Stimulated activated CD4-positive, alpha-beta T cell treated with anti-CD3 and anti-CD28 coated beads, TNF-alpha, amount 100 ng/mL, for 4 hours (primary cell): ENCODE measurements at places on chromosomes 3 and 15.

DNA sequence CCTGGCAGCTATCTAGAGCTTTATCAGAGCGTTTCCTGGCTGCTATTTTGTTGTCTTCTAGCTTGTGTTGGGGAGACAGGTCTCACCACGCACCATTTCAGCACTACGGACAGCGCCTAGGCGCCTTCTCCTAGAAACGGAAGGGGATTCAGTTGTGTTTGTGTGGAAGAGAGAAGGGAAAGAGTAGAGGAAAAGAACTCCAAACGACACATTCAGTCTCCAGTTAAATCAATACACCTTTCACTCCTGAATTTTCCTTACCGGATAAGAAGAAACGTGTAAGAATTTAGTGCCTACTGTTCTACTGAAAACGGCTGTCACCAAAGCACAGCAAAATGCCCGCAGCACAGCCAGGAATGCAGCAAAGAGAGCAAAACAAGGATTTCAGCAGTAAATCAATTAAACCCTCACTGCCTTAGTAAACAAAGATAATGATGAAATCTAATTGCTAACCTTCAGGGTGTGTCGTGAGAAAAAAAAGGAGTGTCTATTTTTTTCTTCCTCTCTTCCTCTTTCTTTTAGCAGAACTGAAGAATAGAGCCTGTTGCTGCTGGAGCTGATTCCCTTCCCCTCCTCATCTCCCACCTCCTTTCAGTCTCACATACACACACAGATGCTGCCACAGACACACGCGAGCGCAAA lies 412 bp upstream of the CTXN2 start:
- no peak for DNase-seq

DNA sequence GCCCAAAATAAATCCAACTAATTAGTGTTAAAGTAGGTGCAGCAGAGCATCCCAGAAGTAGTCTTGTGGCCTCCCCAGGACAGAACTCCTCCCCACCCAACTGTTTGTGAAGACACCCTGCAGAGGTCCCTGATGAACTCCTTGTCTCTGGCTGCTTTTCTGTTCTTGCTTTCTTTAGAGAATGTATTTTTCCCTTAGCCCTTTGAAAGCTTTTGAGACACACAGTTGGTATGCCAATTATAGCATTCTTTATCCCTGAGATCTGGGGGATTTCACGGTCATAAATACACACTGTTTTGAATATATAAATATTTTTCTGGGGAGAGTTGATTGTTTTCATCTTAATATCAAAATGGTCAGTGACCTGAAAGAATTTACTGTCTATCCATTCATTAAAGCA lies 9.8 kb downstream of the TFG start:
- DNase-seq: no peak

- no peak for DNase-seq
These were observed 48.6 kb downstream of the FOXL2 start for GRCh38 chr3:138898301-138898700.

DNA sequence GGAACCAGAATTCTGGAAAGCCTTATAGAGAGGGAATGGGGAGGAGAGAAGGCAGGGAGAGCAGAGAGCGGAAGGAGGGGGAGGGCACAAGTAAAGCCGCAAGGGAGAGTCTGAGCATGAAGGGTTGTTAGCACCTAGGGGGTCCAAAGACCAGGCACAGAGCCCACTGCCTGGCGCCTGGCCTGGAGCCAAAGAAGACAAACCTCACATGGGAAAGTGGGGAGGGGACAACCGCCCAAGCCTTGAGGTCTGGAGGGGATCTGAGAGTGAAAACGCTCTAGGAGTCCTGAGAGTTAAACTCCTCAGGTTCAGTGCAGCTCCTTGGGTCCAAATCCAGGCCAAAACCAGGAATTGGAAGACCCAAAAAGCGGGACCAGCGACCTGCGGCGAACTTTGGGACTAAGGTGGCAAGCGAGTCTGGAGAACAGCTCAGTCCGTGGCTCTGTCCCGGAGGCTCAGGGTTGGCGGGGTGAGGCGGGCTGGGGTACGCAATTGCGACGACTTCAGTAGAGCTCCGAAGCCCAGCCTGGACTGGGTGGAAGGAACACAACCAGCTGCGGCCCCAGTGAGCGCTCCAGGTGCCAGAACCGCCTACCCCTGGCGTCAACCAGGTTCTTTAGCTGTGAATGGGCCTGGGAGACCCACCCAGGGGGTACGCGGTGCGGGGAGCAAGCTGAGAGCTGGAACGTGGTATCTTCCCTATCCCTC lies 807 bp upstream of the INAFM2 start:
- no peak for DNase-seq

DNA sequence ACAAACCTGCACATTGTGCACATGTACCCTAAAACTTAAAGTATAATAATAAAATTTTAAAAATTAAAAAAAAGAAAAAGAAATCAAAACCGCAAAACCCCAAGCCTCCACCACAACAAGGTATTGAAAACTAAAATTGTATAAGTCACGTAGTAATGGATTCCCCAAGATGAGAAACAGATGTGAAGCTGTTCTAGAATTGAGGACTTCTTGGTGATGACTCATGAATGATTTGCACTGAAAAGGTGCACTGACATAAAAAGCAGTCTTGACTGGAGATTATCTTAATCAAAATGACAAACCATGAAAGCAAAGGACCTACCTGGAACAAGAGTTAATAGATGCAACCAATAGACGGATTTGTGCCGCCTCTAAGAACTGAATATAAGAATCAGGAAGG lies 225.8 kb downstream of the MYRIP start:
- DNase-seq: no peak
